Left lobe of liver (tissue), 2 donors: ENCODE measurements at places on chromosomes 6 and 20. TPM values are rescaled to one million over a fixed set of nuclear protein-coding genes. Genes with fewer than 3 reads are reported as not detected.
A peak's percentile ranks its signal among the peaks of the same experiment; 100 is the strongest.

DNA sequence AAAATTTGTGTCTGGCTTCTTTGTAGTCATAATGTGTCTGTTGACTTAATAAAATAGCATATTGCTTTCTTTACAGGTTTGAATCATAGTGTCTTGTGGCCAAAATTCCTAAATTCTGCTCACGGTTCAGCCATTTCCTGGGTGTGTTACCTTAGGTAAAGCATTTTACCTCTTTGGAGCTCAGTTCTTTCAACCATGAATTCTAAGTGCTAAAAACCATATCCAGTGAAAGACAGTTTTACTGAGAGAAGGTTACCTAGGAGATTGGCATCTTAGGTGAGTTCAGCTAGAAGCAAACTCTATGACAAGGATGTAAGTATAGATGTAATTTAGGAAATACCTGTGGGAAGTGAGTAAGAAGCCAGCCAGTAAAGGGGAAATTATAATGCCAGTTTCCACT lies 20.7 kb downstream of the CRYBG1 start:
- DNase-seq, result no peak

DNA sequence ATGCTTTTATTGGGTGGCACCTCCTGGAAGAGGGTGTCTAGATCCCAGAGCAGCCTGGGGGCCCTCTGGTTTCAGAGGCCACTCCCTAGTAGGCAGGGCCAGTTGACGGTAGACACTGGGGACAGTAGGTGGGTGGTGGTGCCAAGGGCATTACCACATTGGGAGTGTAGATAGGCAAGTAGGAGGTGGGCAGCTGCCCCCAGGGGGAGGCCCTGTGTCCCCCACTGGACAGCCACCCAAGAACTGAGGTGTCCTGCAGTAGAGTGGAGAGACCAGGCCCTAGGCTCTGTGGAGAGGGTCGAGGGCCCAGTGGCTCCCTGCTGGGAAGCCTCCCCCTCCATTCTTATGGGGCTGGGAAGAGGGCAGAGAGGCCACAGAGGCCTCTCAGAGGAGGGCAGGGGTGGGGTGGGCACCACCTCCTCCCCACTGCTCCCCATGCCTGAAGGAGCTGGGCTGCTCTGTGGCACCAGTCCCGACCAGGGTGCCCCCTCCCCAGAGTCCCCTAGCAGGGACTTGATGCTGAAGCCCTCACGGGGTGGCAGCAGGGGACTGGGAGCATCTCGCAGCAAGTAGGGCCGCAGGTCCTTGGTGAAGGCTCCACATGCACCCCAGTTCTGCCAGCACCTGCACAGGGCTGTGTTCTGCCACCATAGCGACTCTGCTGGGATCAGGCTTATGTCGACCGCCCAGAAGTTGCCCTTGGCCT lies 305.0 kb upstream of the KCNQ5 start:
- DNase-seq, result no peak

GRCh38 chr6:155832596-155832995 lies 377.0 kb upstream of the NOX3 start:
- no peak for DNase-seq

DNA sequence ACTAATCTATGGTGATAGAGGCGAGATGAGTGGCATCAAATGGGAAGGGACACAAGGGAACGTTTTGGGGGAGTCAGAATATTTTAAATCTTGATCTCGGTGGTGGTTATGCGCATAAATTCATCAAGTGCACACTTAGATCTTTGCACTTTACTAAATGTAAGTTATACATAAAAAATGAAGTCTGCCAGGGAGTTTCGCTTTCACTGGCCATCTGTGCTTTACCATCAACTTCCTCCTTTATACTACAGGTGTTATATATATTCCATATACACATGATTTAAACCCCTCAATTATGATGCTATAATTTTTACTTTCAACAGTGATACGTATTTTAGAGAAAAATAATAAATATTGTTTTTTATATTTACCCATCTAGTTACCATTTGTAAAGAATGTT lies 97.6 kb upstream of the AKIRIN2 start:
- no peak for DNase-seq

DNA sequence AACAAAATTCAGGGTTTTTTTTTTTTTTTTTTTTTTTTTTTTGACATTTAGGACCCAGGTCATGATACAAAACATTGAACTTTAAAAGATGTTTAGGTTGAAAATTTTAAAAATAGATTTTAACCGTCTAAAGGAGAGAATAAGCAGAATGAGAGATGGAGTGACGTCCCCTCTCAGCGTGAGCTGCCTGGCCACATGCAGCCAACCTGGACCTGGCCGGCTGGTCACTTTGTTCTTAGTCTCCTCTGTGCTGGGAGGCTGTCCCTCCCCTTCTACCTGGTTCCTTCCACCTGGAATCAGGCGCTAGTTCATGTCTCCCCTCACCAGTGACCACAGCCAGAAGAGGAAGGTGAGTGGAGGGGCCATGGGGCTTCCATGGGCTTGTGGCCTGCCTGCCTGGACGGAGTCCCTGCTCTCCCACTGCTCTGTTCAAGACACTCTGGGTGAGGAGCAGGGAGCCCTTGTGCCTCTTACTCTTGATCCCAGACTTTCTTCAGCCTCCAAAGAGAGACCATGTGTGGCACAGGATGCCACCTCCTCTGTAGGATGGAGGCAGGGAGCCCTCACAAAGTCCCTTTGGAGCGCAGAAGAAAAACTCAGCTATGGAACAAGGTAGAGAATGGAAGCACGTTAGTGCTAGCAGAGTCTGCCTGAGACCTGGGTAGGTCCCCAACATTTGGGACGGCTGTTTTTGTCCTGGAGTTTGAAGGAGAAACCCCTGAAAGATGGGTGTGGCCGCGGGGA lies 31.7 kb downstream of the IRF4 start:
- DNase-seq, result peak; percentile 24

DNA sequence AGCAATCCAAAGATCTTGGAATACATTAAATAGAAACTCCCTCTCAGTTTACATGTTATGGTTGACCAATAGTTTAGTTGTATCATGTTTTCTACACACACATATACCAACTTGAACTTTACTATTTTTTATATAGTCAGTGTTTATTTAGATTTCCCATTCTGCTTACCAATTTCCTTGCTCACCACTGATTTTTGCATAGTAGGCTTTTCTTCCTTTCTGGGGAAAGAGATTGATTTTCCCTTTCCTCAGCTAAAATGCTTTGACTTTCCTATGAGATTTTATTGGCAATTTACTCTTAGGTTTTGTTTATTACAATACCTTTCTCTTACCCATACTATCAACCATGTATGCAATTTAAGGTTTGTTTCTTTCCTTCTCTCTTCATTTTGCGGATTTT lies 665.6 kb downstream of the PTPRT start:
- DNase-seq, result no peak

DNA sequence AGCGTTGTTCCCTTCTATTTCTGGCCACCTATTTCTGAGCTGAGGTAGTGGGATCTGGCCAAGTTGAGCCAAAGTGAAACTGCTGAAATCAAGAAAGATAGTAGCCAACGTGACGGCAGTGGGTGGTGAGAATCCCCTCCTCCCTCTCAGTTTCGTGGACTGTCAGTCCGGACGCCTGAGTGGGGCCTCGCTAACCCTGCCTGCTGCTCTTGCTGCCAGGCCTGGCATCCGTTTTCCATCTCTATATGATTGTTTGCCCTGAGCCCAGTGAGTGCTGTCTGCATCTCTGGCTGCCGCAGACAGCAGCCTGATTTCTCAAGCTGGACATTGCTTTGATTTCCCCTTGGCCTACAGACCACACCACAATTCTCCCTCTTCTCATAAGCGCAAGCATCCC lies 23.5 kb upstream of the PAX1 start:
- no peak for DNase-seq

- DNase-seq, result peak; percentile 77
Observed at GRCh38 chr6:26553635-26554446, 15.7 kb downstream of the HMGN4 start.

- DNase-seq, result no peak
Observed at GRCh38 chr6:149694921-149695320, 23.0 kb downstream of the LATS1 start.

DNA sequence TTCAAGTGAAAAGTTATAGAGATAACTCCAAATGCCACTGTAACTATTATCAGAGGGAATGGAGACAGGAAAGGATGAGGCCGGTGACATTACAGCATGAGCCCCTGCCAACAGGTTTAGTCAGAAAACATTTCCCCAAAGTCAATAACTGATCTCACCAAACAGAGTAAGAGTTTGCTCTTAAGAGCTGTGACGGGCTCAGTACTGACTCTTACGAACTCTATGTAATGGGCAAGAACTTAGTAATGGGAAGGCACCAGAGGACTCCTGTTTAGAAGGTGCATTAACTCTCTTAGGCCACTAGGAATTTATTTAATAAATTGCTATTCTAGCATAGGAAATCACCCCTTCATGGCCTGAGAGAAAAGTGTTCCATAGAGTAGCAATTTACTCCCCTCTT lies 76.8 kb downstream of the SAMD5 start:
- DNase-seq, result no peak

Gene PRSS35
- total RNA-seq, result not detected

Gene BPIFA1
- not detected for total RNA-seq

Gene SDC4
- 89.3 TPM for total RNA-seq

Gene FERMT1
- 0.23 TPM for total RNA-seq

Gene TAGAP
- total RNA-seq, result 0.45 TPM

Gene HLA-DQA2
- total RNA-seq, result not detected

Gene CST1
- not detected for total RNA-seq

Gene MLIP
- 18.4 TPM for total RNA-seq
